ENCODE measurements at places on chromosomes 2 and 18. TPM values are rescaled to one million over a fixed set of nuclear protein-coding genes. Genes with fewer than 3 reads are reported as not detected.

Gene SLC19A3
- total RNA-seq = 0.18 TPM

Gene MORN2
- 21.6 TPM for total RNA-seq

DNA sequence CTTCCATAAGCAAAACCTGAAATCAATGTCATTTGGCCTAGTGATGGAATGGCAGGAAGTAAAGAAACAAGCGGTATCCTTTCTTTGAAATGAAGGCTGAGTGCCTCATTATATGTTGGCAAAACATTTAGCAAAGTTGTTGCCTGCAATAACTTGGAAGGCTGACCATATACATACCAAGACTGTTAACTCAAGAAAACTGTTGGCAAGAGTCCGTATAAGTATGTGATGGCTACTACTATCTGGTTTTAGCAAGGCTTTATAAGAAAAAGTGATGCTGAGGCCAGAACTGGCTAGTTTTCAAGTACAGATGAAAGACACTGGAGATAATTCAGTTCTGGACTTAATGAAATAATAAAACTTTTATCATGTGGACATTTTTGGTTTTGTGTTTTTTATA, 356.2 kb downstream of the ZNF521 start:
- H3K27me3 ChIP-seq = no peaks in the 10 kb centered on the region
- DNase-seq = no peak
- H3K4me1 ChIP-seq = peaks cover under 1% of the 10 kb centered on the region
- H3K4me3 ChIP-seq = no peak overlapping the region

- no peaks in the 10 kb centered on the region for H3K4me1 ChIP-seq
- no peak overlapping the region for H3K27ac ChIP-seq
- no peak overlapping the region for H3K4me3 ChIP-seq
- H3K36me3 ChIP-seq = no peaks in the 10 kb centered on the region
- DNase-seq = no peak
- no peaks in the 10 kb centered on the region for H3K27me3 ChIP-seq
Measured at GRCh38 chr2:108968619-108969018, 20.4 kb downstream of the EDAR start.

GRCh38 chr2:453132-453531, 165.2 kb upstream of the ALKAL2 start:
- no peak overlapping the region for H3K27ac ChIP-seq
- no peaks in the 10 kb centered on the region for H3K4me1 ChIP-seq
- H3K4me3 ChIP-seq = no peak overlapping the region
- no peaks in the 10 kb centered on the region for H3K27me3 ChIP-seq
- DNase-seq = no peak

- DNase-seq = no peak
- no peak overlapping the region for H3K4me3 ChIP-seq
- no peak overlapping the region for H3K27ac ChIP-seq
- H3K4me1 ChIP-seq = no peaks in the 10 kb centered on the region
- no peaks in the 10 kb centered on the region for H3K27me3 ChIP-seq
Measured at GRCh38 chr2:145657265-145657664, 1137.3 kb upstream of the ZEB2 start.

GRCh38 chr2:54701029-54701428, 22.4 kb upstream of the EML6 start:
- H3K27ac ChIP-seq = no peak overlapping the region
- no peaks in the 10 kb centered on the region for H3K4me1 ChIP-seq
- H3K4me3 ChIP-seq = no peak overlapping the region
- H3K27me3 ChIP-seq = no peaks in the 10 kb centered on the region
- no peak for DNase-seq
- no peaks in the 10 kb centered on the region for H3K36me3 ChIP-seq

- no peaks in the 10 kb centered on the region for H3K27me3 ChIP-seq
- H3K27ac ChIP-seq = no peak overlapping the region
- no peaks in the 10 kb centered on the region for H3K4me1 ChIP-seq
- no peak for DNase-seq
Measured at GRCh38 chr2:162545254-162545653, 201.3 kb downstream of the GCA start.

DNA sequence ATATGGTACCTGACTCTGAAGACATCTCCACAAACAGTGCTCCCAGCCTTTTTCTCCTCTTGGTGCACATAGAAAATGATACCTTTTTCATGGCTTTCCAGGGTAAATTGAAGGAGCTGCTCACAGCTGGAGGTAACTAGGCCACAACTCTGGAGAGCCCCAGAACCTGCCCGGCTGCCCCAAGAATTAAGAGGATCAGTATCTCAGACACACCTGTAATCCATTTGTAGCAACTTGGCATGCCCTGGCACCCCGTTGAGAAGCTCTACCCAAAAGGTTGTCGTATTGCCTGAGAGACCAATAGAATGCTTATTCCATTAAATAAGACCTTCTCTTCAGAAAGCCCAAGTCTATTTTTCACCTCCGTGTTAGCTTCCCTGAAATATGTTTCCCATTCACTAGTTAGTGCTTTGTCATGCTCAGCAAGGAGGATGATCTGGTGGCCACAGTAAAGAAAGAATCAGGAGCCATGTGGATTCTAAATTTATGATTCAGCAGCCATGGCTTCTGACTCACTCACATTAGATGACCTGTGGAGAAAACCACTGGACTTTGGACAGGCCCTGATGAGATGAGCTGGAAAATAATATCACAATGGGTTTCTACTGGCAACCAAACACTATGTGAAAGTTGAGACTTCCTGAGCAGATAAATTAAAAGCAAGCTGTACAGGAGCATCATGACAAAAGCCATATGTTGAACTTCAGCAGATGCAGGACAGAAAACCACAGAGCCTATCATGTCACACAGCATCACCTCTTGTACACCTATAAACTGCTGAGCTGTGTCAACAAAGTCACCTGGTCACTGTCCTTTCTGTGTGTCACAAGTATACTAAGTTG, 253.3 kb upstream of the OSR1 start:
- H3K4me1 ChIP-seq = no peaks in the 10 kb centered on the region
- DNase-seq = no peak
- no peaks in the 10 kb centered on the region for H3K36me3 ChIP-seq
- H3K4me3 ChIP-seq = no peak overlapping the region
- no peaks in the 10 kb centered on the region for H3K27me3 ChIP-seq
- no peak overlapping the region for H3K27ac ChIP-seq

DNA sequence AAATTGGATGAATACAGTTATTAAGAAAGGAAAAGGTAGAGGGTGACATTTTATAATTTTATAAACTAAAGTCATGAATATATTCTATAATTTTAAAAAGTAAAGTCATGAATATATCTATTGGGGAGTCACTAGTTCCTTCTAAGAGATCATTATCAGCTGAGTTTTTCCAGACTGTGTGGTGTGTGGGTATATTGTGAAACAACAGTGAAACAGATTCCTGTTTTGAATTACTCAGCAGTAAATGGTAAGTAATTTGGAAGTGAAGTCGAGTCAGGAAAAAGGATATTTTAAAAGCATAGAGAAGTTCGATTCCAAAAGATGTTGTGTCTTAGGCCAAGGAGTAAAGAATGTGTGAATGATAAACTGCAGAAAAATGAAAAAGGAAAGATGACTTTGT, 1018.2 kb upstream of the NXPH2 start:
- no peaks in the 10 kb centered on the region for H3K27me3 ChIP-seq
- no peak for DNase-seq
- no peaks in the 10 kb centered on the region for H3K4me1 ChIP-seq
- H3K27ac ChIP-seq = no peak overlapping the region

GRCh38 chr2:54528311-54528955, 72.3 kb downstream of the SPTBN1 start:
- H3K27ac ChIP-seq = peak overlapping the region; percentile 64
- H3K4me1 ChIP-seq = peaks cover 82% of the 10 kb centered on the region
- H3K27me3 ChIP-seq = no peaks in the 10 kb centered on the region
- H3K36me3 ChIP-seq = no peaks in the 10 kb centered on the region
- no peak overlapping the region for H3K4me3 ChIP-seq

- H3K27ac ChIP-seq = peak overlapping the region; percentile 76
- peaks cover 19% of the 10 kb centered on the region for H3K4me1 ChIP-seq
- DNase-seq = no peak
- no peak overlapping the region for H3K4me3 ChIP-seq
- peaks cover 18% of the 10 kb centered on the region for H3K27me3 ChIP-seq
Measured at GRCh38 chr2:236972491-236973342, 113.0 kb upstream of the COPS8 start.

DNA sequence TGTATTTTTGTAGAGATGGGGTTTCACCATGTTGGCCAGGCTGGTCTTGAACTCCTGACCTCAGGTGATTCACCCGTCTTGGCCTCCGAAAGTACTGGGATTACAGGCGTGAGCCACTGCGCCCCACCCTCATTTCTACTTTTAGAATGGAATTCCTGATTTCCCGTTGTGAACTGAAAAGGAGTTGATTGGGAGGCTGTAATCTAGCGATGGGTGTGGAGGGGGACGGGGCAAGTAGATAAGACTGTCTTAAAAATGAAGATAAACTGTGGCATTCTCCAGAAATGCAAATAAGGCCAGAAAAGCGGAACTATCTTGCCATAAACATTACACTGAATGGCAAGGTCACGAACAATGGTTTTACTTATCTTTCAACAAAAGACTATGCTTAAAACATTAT, 135.4 kb downstream of the TRIB2 start:
- DNase-seq = no peak
- no peaks in the 10 kb centered on the region for H3K36me3 ChIP-seq
- H3K27ac ChIP-seq = no peak overlapping the region
- H3K4me3 ChIP-seq = no peak overlapping the region

DNA sequence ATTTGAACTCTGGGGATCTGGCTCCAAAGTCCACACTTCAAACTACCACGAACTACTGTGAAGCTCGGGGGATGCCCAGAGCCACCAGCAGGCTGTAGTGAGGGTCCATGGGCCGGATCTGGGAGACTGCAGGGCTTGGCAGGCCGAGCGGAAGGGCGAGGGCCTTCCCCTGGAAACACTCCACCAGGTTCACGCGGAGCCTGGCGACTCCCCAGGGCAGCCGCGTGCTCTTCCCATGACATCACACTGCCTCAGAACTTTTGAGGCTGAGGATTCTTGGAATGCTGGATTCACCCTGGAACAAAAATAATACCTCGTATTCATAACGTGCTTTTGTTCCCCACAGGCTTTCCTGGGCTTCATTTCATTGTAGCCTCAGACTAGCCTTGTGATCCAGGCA, 201.0 kb downstream of the SMAD7 start:
- H3K27ac ChIP-seq = peak overlapping the region; percentile 84
- no peaks in the 10 kb centered on the region for H3K36me3 ChIP-seq
- H3K4me1 ChIP-seq = peaks cover 56% of the 10 kb centered on the region
- peak; percentile 78 for DNase-seq
